ENCODE measurements at places on chromosomes 1 and 21. TPM values are rescaled to one million over a fixed set of nuclear protein-coding genes. Genes with fewer than 3 reads are reported as not detected.

Gene DMRTA2
- not detected for total RNA-seq

Gene GPN2
- total RNA-seq, result 14.3 TPM

Gene CD244
- 0.27 TPM for total RNA-seq

Gene MXRA8
- 111 TPM for total RNA-seq

Gene PROK1
- total RNA-seq, result not detected

Gene OR6N1
- not detected for total RNA-seq

Gene DENND1B
- 25.1 TPM for total RNA-seq

Gene PLA2G2F
- not detected for total RNA-seq

Gene AQP10
- total RNA-seq, result not detected

GRCh38 chr1:214514032-214514818 is 37.2 kb downstream of the PTPN14 start:
- DNase-seq, result no peak

- no peak for DNase-seq
Measured at GRCh38 chr1:12085643-12086260, 22.6 kb downstream of the TNFRSF8 start.

DNA sequence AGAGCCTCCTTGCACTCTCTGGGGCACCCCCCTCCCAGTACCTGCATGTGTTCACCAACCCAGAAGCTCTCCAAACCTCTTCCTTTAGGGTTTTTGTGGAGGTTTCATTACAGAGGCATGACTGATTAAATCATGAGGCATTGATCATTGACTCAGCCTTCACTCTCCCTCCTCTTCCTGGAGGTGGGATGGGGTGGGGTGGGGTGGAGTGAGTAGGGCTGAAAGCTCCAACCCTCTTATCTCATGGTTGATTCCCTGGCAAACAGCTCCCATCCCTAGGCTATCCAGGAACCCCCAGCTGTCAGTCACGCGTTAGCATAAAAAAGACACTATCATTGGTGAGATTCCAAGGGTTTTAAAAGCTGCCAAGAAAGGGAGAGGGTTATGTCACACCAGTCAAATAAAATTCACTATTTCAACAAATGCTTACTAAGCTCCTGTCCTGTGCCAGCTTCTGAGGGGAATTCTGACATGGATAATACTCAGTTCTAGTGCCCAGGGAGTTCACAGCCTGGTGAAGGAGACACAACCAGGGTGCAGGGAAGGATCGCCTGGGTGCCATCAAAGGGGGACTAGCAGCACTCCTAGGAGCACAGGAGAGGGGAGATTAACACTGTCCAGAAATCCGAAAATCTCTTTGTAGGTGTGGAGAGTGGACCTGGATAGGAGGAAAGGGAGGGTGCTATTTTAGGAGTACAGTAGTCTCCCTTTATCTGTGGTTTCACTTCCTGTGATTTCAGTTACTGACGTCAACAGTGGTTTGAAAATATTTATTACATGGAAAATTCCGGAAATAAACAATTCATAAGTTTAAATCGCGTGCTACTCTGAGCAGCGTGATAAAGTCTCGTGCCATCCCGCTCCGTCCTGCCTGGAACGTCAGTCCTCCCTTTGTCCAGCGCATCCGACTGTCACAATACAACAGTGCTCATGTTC is 6.8 kb upstream of the IL24 start:
- DNase-seq, result no peak

- no peak for DNase-seq
Measured at GRCh38 chr1:184041731-184042130, 4.2 kb upstream of the COLGALT2 start.

- no peak for DNase-seq
Measured at GRCh38 chr1:91806181-91806768, 79.7 kb downstream of the TGFBR3 start.

DNA sequence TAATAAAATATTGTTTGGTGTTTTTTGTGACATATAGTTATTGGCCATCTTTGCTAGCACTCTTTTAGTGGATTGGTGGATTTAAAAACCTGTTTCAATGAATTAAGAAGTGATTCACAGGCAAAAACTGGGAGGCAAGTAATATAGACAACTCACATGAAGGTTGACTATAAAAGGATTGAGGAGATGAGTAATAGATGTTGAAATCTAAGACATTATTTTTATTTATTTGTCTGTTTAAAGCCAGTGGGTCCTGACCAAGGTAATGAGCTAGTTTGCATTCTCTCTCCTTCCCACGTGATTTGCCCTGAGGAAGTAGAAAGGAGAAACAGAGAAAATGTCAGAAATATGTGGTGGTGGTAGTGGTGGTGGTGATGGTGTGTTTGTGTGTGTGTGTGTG is 351.5 kb upstream of the ZP4 start:
- no peak for DNase-seq

DNA sequence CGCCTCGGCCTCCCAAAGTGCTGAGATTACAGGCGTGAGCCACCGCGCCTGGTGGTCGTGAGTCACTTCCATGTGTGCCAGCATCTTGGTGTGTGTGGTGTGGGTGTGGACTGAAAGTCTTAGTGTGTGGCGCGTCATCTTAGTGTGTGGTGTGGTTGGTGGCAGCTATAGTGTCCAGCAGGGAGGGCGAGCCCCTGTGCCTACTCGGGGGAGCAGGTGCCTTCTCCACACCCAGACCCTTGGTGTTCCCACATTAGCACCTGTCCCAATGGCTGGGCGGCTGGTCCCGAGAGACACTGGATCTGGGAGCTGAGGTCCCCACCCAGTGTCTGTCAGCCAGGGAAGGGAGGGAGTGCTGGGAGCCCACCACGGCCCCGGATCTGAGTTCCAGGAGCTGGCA is 2.8 kb downstream of the SCNN1D start:
- DNase-seq, result no peak

DNA sequence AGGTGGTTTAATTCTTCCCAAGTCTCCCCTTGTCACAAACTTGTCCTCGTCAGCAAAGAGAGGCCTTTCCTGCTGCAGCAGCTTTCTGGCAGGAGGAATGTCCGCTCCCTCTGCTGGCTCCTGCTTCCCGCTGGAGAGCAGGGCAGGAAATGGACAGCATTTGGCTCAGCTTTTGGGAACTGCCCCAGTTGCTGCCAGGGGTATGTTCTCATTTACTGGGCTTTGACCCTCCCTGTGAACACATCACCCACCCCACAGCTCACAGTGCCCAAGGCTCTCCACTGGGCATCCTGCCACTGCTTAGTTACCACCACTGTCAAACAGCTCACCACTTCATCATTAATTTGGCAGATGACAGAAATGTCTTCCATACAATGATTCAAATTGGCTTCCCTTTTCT is 75.4 kb downstream of the MRPL37 start:
- peak; percentile 39 for DNase-seq

DNA sequence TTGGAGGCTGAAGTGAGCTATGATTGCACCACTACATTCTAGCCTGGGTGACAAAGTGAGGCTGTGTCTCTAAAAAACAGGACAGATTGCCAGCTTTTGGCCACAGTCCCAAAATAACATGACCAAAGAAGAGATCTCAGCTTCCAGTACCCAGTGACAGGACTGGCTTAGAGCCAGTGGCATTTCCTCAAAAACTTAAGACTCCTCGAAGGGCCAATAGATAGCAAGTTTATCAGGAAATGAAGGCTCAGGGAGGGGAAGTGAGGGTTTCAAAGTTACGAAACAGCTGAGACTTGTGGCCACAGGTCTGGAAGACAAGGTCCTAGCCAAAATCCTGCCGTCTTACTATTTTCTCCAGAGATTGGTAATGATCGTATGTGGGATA is 6.3 kb upstream of the TMEM39B start:
- peak; percentile 87 for DNase-seq

DNA sequence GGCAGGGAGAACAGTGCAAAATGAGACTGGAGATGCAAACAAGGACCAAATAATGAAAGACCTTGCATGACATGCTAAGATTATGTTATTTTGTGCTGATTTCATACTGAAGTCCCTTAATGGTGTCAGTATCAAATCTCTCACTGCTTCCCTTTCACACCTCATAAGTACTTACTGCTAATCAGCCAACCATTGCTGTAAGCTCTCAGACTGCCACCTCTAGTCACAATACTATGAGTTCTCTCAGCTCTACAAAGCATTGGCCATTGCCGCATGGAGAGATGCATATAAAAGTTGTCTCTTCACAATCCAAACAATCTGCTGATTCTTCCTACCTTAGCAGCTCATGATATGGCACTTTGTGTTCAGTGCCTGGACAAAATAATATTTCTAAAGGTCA is 375.4 kb downstream of the LTN1 start:
- no peak for DNase-seq

DNA sequence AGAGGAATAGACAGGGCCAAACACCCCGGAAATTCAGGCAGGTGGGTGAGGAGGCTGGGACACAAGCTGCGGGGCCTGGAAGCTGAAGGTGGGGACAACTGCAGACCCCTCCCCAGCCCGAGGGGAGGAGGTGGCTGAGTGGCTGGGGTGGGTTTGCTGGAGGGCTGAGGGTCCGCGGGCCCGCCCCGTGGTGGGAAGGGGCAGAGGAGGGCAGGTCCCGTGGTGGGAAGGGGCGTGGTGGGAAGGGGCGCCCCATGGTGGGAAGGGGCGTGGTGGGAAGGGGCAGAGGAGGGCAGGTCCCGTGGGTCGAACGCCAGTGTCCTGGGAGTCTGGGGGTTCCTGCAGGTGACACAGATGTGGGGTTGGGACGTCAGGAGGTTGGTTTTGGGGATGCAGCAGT is 24.3 kb upstream of the TTLL10 start:
- DNase-seq, result no peak

DNA sequence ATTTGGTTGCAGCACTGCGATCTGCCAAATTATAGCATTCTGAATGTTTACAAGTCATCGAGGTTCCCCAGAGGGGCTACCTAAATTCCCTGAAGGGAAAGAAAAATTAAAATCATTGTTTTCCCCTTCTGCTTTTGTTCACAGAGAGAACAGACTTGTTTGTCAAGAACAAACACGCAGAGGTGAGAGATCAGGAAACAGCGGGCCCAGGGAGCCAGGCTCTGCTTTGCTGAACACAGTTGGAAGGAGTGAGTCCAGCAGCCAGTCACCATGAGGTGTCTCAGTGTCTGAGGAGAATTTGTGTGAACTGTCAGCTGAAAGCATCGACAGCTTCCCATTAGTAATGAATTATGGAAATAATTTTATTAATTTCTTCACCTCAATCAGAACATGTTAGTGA is 52.5 kb downstream of the RWDD3 start:
- no peak for DNase-seq
